ENCODE measurements at places on chromosomes 11 and 22. TPM values are rescaled to one million over a fixed set of nuclear protein-coding genes. Genes with fewer than 3 reads are reported as not detected.

ISX gene
- not detected for total RNA-seq

PACSIN3 gene
- 23.6 TPM for total RNA-seq

MN1 gene
- total RNA-seq, result 3.1 TPM

HSPB2 gene
- 0.28 TPM for total RNA-seq

DMC1 gene
- 4.2 TPM for total RNA-seq

MOGAT2 gene
- total RNA-seq, result not detected

C22orf42 gene
- not detected for total RNA-seq

PATE2 gene
- total RNA-seq, result 0.38 TPM

OR4A16 gene
- not detected for total RNA-seq

BIRC2 gene
- 92.4 TPM for total RNA-seq

ACRV1 gene
- total RNA-seq, result not detected

ART1 gene
- not detected for total RNA-seq

MFRP gene
- not detected for total RNA-seq

FHIP1B gene
- 10.1 TPM for total RNA-seq

SLC22A6 gene
- total RNA-seq, result not detected

CST6 gene
- total RNA-seq, result 0.38 TPM

MRTFA gene
- 20.9 TPM for total RNA-seq

BCO2 gene
- total RNA-seq, result 0.38 TPM

C11orf86 gene
- total RNA-seq, result not detected

KCTD17 gene
- 35.7 TPM for total RNA-seq

MPPED2 gene
- not detected for total RNA-seq

TRIM48 gene
- not detected for total RNA-seq

IFITM2 gene
- 15.0 TPM for total RNA-seq

MYOD1 gene
- not detected for total RNA-seq

DDI1 gene
- total RNA-seq, result not detected

SBF2 gene
- total RNA-seq, result 56.4 TPM

RAB38 gene
- 0.28 TPM for total RNA-seq

IGF2 gene
- total RNA-seq, result 1.7 TPM

ASCL2 gene
- not detected for total RNA-seq

COA4 gene
- total RNA-seq, result 107 TPM

SLC35E4 gene
- total RNA-seq, result 17.2 TPM

VSIG10L2 gene
- total RNA-seq, result not detected

BEST1 gene
- total RNA-seq, result 0.96 TPM

RAG2 gene
- not detected for total RNA-seq

RTN4R gene
- total RNA-seq, result 0.58 TPM

B4GALNT4 gene
- 1.9 TPM for total RNA-seq

FAM180B gene
- total RNA-seq, result not detected

CHADL gene
- 0.96 TPM for total RNA-seq

ALDH3B2 gene
- not detected for total RNA-seq

STK33 gene
- total RNA-seq, result 0.58 TPM

C22orf23 gene
- 0.19 TPM for total RNA-seq

NDUFA6 gene
- total RNA-seq, result 47.7 TPM

NLRP14 gene
- under 0.01 TPM for total RNA-seq

CYTH4 gene
- total RNA-seq, result under 0.01 TPM

KDM4E gene
- not detected for total RNA-seq

TAGLN gene
- total RNA-seq, result 1,205 TPM

TMEM134 gene
- total RNA-seq, result 30.7 TPM

CCDC116 gene
- 0.19 TPM for total RNA-seq

CSF2RB gene
- total RNA-seq, result 4.5 TPM

KRTAP5-1 gene
- not detected for total RNA-seq

MUC2 gene
- not detected for total RNA-seq

CCDC87 gene
- total RNA-seq, result 0.28 TPM

AQP11 gene
- total RNA-seq, result 1.2 TPM

XRRA1 gene
- 7.3 TPM for total RNA-seq

FAT3 gene
- 5.0 TPM for total RNA-seq

C1QTNF5 gene
- total RNA-seq, result 11.0 TPM

RIMBP3B gene
- total RNA-seq, result under 0.01 TPM
